ENCODE measurements at places on chromosomes 12 and 14.

DNA sequence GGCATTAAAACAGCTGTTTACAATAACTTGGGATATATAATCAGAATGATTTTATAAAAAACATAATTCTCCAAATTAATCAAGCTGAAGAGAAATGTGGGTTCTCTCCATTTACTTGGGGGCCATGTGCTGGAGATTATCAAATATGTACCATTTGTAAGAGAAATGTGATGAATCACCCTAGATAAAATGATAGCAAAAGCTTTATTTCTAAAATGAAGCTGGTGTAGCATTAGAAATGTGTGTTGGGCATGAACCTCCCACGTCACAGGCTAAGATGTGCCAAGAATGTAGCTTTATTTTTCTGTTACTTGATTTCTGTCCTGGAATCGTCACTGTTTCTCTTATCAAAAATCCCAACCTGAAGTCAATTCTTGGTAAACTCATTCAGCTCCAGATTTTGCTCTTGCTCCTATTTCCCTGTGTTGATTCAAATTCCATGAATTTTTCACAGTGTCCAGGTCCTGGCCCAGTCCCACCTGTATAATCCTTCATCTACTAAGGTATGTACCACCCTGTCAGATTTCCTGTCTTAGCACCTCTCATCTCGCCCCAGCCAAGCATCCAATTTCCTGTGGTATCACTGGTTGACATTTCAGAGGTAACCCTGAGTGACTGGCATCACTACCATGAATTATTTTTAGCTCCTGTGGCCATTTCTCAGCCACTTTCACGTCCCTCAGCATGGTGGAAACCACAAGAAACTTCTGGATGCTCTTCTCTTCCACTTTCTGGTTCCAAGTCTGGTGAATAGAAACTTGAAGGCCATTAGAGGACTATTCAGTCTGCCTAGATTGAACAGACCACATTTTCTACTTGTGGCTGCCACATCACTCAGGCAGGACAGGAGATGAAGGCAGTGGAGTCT lies 103.6 kb upstream of the FLRT2 start:
- DNase-seq: no peak

- no peak for DNase-seq
Measured at GRCh38 chr12:59723520-59723919, 127.7 kb downstream of the SLC16A7 start.

- DNase-seq: no peak
Measured at GRCh38 chr12:15289192-15289591, 33.1 kb upstream of the PTPRO start.

GRCh38 chr12:18981732-18982131 lies 147.8 kb upstream of the PLEKHA5 start:
- DNase-seq: no peak

DNA sequence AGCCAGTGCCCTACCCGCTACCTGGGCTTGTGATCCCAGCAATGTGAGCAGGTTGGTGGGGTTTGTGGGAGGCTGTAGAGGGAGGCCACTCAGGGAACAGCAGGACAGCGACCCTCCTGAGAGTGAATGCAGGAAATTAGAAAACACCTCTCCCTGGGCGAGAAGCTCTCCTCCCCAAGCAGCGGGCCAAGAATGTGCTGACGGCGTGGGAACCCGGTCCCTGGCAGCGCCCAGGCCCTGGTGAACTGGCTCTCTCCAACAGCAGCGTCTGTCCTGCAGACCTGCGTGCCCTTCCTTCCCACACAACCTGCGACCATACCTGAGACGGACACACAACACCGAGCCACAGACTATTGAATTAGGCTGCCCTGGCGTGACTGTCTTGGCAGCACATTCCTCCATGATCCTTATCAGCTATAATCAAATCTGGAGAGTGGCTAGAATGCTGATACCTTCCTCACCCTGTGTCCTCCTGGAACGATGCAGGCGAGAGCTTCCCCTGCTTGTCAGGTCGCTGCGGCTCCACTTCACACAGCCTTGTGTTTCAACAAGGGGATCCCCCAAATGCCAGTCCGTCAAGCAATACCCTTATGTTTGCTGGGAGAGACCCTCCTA lies 114.8 kb upstream of the GSC start:
- no peak for DNase-seq

DNA sequence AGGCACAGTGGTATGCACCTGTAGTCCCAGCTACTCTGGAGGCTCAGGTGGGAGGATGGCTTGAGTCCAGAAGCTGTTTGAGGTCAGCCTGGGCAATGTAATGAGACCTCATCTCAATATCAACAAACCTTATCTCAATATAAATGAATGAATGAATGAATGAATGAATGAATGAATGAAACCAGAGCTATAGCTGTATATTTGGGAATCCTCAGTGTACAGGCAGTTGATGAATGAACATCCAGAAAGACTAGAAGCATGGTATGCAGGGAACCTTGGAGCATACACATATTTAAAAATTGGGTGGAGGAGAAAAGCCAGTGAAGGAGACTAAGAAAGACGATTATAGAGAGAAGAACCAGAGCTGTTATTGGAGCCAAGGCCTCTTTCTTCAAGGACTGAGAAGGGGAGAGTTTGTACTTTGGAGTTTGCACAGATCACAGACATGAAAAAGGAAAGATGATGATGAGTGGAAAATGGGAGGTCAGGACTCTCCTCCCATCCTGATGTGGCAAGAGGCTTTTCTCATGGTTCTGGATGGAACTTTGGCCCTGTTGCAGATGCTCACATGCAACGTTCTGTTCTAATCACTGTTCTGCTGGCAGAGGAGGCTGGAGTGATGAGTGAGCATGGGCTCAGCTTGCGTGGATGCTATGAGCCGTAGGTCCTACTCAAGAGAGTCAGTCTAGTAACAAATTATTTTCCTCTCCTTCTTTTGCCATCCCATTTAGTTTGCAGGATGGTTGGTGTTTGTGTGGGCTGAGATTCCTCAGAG lies 114.4 kb downstream of the PRKCH start:
- no peak for DNase-seq

All from activated T-helper 1 cell treated with Interleukin-2 at 50 U/mL for 16 hours (primary cell).